Progenitor cell of endocrine pancreas (in vitro differentiated cells): ENCODE measurements at places on chromosomes 3 and 15.

DNA sequence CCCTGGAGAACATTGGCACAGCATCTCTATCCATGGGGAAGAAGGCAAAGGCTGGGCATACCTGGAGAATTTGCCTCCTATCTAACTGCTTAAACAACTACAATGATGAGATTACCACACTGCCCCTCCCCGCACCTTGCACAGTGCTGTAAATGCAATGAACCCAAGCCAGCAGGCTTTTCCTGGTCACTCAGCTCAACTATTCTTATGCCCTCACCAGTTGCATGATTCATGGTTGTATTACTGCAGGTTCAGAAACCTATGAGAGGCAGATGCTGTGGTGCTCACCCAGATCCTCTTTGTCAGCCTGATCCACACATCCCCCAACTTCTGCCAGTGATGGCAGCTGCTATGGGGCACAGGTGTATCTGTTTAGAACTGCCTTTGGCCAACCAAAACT is 77.7 kb upstream of the STAC start:
- DNase-seq = no peak

DNA sequence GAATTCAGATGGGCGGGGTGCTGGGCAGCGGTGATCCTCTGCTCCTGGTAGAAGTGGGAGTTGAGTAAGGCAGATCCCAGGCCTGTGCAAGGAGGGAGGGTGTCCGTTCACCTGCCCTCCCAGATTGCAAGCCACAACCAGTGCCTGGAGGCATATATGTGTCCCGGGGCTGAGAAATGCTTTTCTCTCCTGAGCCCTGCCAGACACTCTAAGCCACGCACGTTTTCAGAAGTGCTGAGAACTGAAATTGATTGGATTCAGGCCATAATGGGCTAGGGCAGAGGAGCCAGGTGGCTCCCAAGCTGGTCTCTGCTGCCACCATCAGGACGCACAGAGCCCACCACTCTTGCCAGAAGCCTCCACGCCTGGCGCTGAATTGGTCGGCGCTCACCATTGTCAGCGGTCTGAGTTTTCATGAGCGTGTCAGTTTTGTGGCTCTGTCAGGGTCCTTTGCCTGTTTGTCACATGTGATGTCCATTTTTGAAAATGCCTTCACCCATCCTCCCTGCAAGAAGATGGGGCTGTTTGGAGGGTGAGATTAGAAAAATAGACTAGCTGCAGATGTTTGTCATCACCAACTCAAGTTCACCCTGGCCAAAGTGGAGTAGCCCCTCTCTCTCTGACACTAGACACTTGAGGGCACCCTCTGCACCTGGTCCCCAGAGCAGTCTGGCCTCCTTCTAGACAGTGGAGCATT is 15.4 kb upstream of the BFSP2 start:
- peak; percentile 61 for DNase-seq

- DNase-seq = no peak
Measured at GRCh38 chr3:107062310-107062709, 314.9 kb upstream of the CCDC54 start.

GRCh38 chr3:16369885-16370284 is 104.9 kb downstream of the OXNAD1 start:
- no peak for DNase-seq

DNA sequence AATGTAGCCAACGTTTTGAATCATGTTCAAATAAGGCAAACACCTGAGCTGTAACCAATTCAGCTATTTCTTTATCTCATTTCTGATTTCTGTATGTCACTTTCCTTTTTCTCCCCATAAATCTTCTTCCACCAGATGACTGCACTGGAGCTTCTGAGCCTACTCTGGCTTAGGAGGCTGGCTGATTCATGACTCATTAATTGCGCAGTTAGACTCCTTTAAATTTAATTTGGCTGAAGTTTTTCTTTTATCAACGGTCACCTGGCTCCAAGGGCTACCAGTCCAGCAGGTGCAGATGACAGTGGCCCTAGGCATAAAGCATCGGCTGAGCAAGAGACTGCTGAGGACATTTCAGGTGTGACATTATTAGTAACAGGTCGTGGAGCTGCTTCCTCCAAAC is 39.6 kb upstream of the ITGA11 start:
- DNase-seq = no peak

- no peak for DNase-seq
Measured at GRCh38 chr3:167978071-167978470, 117.7 kb downstream of the GOLIM4 start.

- no peak for DNase-seq
Measured at GRCh38 chr3:149459491-149460059, 14.9 kb upstream of the TM4SF4 start.

GRCh38 chr3:36540888-36541518 is 160.7 kb downstream of the STAC start:
- no peak for DNase-seq

DNA sequence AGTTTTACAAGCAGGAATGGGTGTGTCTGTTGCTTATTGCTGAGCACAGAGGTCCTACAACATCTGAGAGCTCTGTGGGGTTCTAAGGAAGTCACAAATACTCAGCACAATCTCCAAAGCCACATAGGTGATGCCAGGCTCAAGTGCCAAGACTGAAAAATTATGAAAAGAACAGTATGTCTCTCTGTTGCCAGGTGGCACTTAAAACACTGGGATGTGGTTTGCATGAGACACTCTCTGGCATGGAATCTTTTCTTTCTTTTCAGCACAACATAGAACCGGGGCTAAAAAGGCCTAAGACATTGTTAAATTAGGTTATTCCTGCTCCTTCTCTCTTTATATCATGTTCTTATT is 127.3 kb upstream of the PRICKLE2 start:
- no peak for DNase-seq

- no peak for DNase-seq
Measured at GRCh38 chr3:50418850-50419249, 59.5 kb upstream of the TMEM115 start.

GRCh38 chr3:40008796-40009195 is 199.4 kb downstream of the MYRIP start:
- no peak for DNase-seq

DNA sequence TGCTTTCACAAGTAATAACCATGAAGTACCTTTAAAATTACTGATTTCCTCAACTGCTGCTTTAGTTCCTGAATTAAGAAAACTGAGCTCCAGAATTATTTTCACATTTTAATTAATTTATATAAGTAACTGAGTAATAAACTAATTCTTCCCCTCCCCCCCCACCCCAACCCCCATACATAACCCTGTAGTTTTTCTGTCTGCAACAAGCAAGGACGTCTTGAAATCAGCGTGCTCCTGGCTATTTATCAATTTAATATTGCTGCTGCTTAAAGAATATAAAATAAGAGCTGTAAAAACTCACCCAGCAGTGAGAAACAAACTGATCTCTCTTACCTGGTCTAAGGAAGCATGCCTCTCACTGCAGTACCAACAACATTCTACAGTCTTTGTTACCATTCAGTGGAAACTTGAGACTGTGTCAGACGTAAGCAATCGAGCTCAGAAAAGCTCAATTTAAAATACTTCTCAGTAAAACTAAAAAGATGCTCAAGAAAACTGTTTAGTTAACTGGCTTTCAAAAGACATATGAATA is 121.0 kb downstream of the TFDP2 start:
- DNase-seq = no peak
